Liver (tissue), 10 donors: ENCODE measurements at places on chromosomes 5 and 9. TPM values are rescaled to one million over a fixed set of nuclear protein-coding genes. Genes with fewer than 3 reads are reported as not detected.

The C5orf58 gene
- 0.64 TPM for polyA plus RNA-seq

GRCh38 chr5:80275347-80275746 is 19.5 kb upstream of the SERINC5 start:
- no peak overlapping the region for H3K27ac ChIP-seq
- no peaks in the 10 kb centered on the region for H3K36me3 ChIP-seq
- no peaks in the 10 kb centered on the region for H3K4me1 ChIP-seq
- H3K4me3 ChIP-seq: no peak overlapping the region
- DNase-seq: no peak

The IFNB1 gene
- polyA plus RNA-seq: not detected

- H3K27me3 ChIP-seq: no peaks in the 10 kb centered on the region
- H3K36me3 ChIP-seq: no peaks in the 10 kb centered on the region
- H3K4me3 ChIP-seq: no peak overlapping the region
- DNase-seq: no peak
- H3K4me1 ChIP-seq: no peaks in the 10 kb centered on the region
Observed at GRCh38 chr5:40273936-40274335, 405.8 kb upstream of the PTGER4 start.

- H3K27ac ChIP-seq: peak within 1 kb of the TSS; percentile 93
- H3K27me3 ChIP-seq: no peaks in the 10 kb centered on the region
- DNase-seq: peak; percentile 89
Observed at GRCh38 chr9:69035438-69036308, at the start of gene FXN. FXN (plus strand) TSS chr9:69035752; CDS start chr9:69035783, 31 bp downstream.

- H3K27ac ChIP-seq: no peak overlapping the region
- peaks cover 36% of the 10 kb centered on the region for H3K4me1 ChIP-seq
- peak overlapping the region; percentile 70 for H3K4me3 ChIP-seq
- H3K27me3 ChIP-seq: peaks cover 5% of the 10 kb centered on the region
- H3K36me3 ChIP-seq: no peaks in the 10 kb centered on the region
Observed at GRCh38 chr5:93585767-93586385, 2.9 kb downstream of the NR2F1 start.

The CDH10 gene
- polyA plus RNA-seq: not detected

The TAF1L gene
- not detected for polyA plus RNA-seq

DNA sequence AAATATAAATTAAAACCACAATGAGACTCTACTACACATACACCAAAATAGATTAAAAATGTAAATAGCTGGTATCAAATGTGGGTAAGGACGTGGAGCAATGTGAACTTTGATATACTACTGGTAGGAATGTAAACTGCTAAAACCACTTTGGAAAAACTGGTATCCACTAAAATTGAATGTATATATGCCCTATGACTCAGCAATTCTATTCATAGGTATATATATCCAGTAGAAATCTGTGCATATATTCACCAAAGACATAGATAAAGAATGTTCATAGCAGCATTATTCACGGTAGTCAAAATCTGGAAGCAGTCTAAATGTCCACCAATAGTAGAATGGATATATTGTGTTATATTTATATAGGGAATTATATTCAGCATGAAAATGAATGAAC is 85.2 kb downstream of the ERP44 start:
- no peak overlapping the region for H3K4me3 ChIP-seq
- no peaks in the 10 kb centered on the region for H3K4me1 ChIP-seq
- no peaks in the 10 kb centered on the region for H3K27me3 ChIP-seq
- no peak for DNase-seq
- peaks cover 21% of the 10 kb centered on the region for H3K36me3 ChIP-seq

The CCDC152 gene
- polyA plus RNA-seq: 81.4 TPM

- no peak overlapping the region for H3K27ac ChIP-seq
- peaks cover 12% of the 10 kb centered on the region for H3K4me1 ChIP-seq
- no peaks in the 10 kb centered on the region for H3K27me3 ChIP-seq
- no peaks in the 10 kb centered on the region for H3K36me3 ChIP-seq
- DNase-seq: no peak
- no peak overlapping the region for H3K4me3 ChIP-seq
Observed at GRCh38 chr5:30502277-30502676, 691.2 kb upstream of the CDH6 start.

The IL7R gene
- polyA plus RNA-seq: 1.0 TPM

The CFAP90 gene
- 1.0 TPM for polyA plus RNA-seq

- H3K4me3 ChIP-seq: no peak within 1 kb of the TSS
- no peak for DNase-seq
- H3K27me3 ChIP-seq: no peaks in the 10 kb centered on the region
Observed at GRCh38 chr5:19987612-19988361, at the start of gene CDH18. CDH18 (minus strand) TSS chr5:19988200; CDS start chr5:19838986, 149,214 bp downstream.

DNA sequence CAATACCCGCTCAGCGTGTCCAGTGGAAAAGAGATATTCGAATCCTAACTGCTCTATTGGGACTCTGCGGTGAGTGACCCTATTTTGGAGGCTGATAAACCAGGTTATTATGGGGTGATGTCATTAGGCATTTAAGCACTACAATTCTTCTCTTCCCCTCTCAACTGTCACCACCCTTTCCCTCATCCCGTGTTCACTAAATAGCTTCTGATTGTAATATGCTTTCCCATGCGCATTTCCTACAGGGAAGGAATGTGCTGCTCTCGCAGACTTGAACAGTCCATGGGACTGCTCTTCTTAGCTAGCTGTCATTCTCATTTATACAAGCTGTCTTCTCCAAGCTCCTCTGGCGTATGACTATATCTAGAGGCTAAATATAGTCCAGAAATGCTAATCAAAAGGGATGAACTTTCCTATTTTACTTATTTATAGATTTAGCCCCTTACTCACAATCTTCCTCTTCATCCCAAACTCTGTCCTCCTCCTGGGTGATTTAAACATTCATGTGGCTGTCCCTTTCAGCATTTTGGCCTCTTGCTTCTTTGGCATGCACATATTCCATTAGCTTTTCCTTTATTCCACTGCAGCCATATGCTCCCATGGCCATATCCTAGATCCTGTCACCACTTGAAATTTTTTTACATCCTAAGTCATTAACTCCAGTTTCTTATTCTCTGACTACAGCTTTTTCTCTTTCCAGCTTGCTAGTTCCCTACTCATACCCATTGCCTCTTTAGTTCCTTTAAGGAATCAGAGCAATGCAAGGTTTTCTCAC is 39.6 kb upstream of the CSNK1G3 start:
- no peaks in the 10 kb centered on the region for H3K4me1 ChIP-seq
- DNase-seq: no peak
- H3K36me3 ChIP-seq: no peaks in the 10 kb centered on the region
- no peaks in the 10 kb centered on the region for H3K27me3 ChIP-seq
- no peak overlapping the region for H3K4me3 ChIP-seq

- H3K4me3 ChIP-seq: peak within 1 kb of the TSS; percentile 65
- peaks cover 3% of the 10 kb centered on the region for H3K4me1 ChIP-seq
- peak within 1 kb of the TSS; percentile 37 for H3K27ac ChIP-seq
- peaks cover under 1% of the 10 kb centered on the region for H3K36me3 ChIP-seq
Observed at GRCh38 chr9:27529316-27530278, at the start of gene MOB3B. MOB3B (minus strand) TSS chr9:27529814; CDS start chr9:27455550, 74,264 bp downstream.

- no peak overlapping the region for H3K4me3 ChIP-seq
- DNase-seq: peak; percentile 48
- no peak overlapping the region for H3K27ac ChIP-seq
- H3K27me3 ChIP-seq: no peaks in the 10 kb centered on the region
- peaks cover 2% of the 10 kb centered on the region for H3K4me1 ChIP-seq
Observed at GRCh38 chr9:32431940-32432555, 47.6 kb downstream of the ACO1 start.

- no peaks in the 10 kb centered on the region for H3K27me3 ChIP-seq
- H3K4me3 ChIP-seq: no peak overlapping the region
- no peaks in the 10 kb centered on the region for H3K36me3 ChIP-seq
- no peaks in the 10 kb centered on the region for H3K4me1 ChIP-seq
Observed at GRCh38 chr5:50576686-50577256, 89.7 kb upstream of the PARP8 start.

GRCh38 chr5:100131161-100131560 is 404.0 kb upstream of the FAM174A start:
- H3K27ac ChIP-seq: no peak overlapping the region
- no peak overlapping the region for H3K4me3 ChIP-seq
- DNase-seq: no peak
- H3K36me3 ChIP-seq: no peaks in the 10 kb centered on the region
- no peaks in the 10 kb centered on the region for H3K4me1 ChIP-seq
- no peaks in the 10 kb centered on the region for H3K27me3 ChIP-seq

The CD274 gene
- 1.2 TPM for polyA plus RNA-seq

The HRH2 gene
- 0.44 TPM for polyA plus RNA-seq

GRCh38 chr9:4320021-4320420 is 20.2 kb upstream of the GLIS3 start:
- no peak overlapping the region for H3K4me3 ChIP-seq
- H3K27me3 ChIP-seq: no peaks in the 10 kb centered on the region
- H3K36me3 ChIP-seq: no peaks in the 10 kb centered on the region

- peaks cover 3% of the 10 kb centered on the region for H3K4me1 ChIP-seq
- no peak overlapping the region for H3K27ac ChIP-seq
- peaks cover 13% of the 10 kb centered on the region for H3K36me3 ChIP-seq
- H3K4me3 ChIP-seq: no peak overlapping the region
- no peak for DNase-seq
Observed at GRCh38 chr9:136225366-136225747, 20.3 kb downstream of the QSOX2 start.

- no peak overlapping the region for H3K4me3 ChIP-seq
- H3K36me3 ChIP-seq: no peaks in the 10 kb centered on the region
- no peak overlapping the region for H3K27ac ChIP-seq
Observed at GRCh38 chr9:77561331-77562018, 86.6 kb downstream of the GNA14 start.

The SOWAHA gene
- 1.3 TPM for polyA plus RNA-seq

DNA sequence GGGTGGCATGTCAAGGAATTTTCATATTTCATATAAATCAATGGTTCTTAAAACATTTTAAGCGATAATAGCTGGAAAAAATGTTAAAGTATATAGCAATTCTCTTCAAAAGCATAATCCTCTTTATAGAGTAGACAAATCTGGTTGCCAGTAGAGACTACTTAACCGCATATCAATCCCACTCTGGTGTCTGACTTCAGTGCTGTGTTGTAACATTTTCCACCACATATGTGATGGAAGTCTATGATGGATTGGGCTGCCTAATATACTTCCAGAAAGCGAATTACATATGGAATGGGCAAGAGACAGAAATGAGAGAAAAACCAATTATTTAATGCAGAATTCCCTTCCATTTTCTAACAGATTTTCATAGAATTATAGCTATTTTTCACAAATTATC is 54.3 kb downstream of the FBN2 start:
- no peak overlapping the region for H3K4me3 ChIP-seq
- H3K36me3 ChIP-seq: no peaks in the 10 kb centered on the region
- H3K27me3 ChIP-seq: no peaks in the 10 kb centered on the region
- no peak overlapping the region for H3K27ac ChIP-seq

GRCh38 chr5:137379555-137380286 is 119.4 kb downstream of the SPOCK1 start:
- H3K27me3 ChIP-seq: no peaks in the 10 kb centered on the region
- no peaks in the 10 kb centered on the region for H3K4me1 ChIP-seq
- H3K4me3 ChIP-seq: no peak overlapping the region
- no peaks in the 10 kb centered on the region for H3K36me3 ChIP-seq
- H3K27ac ChIP-seq: no peak overlapping the region
- DNase-seq: no peak

The C9orf50 gene
- not detected for polyA plus RNA-seq

The GPX3 gene
- polyA plus RNA-seq: 318 TPM

The TTC23L gene
- 0.03 TPM for polyA plus RNA-seq

The ARHGEF28 gene
- 1.6 TPM for polyA plus RNA-seq

The BNIP1 gene
- 5.2 TPM for polyA plus RNA-seq

The ST8SIA4 gene
- polyA plus RNA-seq: 0.35 TPM
